ENCODE measurements at places on chromosomes 7 and 10. TPM values are rescaled to one million over a fixed set of nuclear protein-coding genes. Genes with fewer than 3 reads are reported as not detected.

The FAM180A gene
- not detected for total RNA-seq

The HHEX gene
- total RNA-seq, result 21.6 TPM

The SORCS3 gene
- total RNA-seq, result not detected

The CELF2 gene
- 0.14 TPM for total RNA-seq

The PKD1L1 gene
- total RNA-seq, result 0.05 TPM

- no peak for DNase-seq
Observed at GRCh38 chr7:82183634-82184033, 259.9 kb downstream of the CACNA2D1 start.

DNA sequence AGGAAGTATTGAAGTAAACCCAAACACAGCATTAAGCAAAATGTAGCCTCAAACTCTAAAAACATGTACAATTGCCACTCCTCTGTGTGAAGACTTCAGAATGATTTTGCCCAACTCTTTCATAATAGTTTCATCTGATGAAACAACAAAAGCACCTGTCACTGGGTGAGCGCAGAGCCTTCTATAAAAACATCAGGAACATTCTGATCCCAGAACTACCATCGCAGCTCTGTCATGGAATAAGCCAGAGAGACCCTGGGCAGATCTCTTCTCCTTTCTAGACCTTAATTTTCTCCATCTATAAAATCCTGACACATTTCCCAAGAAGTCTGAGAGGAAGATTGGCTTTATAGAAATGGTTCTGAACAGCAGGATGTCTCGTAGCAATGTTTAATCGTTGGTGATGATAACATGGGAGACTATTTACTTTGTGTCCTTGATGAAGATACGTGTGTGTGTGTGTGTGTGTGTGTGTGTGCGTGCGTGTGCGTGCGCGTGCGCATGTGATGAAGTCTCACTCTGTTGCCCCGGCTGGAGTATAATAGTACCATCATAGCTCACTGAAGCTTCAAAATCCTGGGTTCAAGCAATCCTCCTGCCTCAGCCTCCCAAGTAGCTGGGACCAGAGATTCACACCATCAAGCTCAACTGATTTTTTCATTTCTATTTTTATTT, 198.0 kb downstream of the KIAA1217 start:
- no peak for DNase-seq

- DNase-seq, result no peak
Observed at GRCh38 chr7:15403751-15404150, 158.1 kb downstream of the AGMO start.

DNA sequence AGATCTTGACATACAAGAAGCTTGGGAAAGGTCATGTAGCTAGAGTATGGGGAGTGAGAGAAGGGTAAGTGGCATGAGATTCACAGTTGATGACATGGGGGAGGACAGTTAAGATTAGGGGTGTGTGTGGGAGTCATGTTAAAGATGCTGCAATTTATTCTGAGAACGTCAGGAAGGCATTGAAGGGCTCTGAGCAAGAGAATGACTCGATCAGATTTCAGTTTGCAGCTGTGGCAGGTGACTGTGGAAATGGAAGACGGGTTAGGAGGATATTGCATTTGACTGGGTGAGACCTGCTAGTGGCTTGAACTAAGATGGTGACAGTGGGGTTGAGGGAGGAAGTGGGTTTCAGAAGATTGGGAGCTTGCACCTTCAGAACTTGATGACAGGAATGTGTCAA, 5.6 kb downstream of the CDC123 start:
- DNase-seq, result no peak

DNA sequence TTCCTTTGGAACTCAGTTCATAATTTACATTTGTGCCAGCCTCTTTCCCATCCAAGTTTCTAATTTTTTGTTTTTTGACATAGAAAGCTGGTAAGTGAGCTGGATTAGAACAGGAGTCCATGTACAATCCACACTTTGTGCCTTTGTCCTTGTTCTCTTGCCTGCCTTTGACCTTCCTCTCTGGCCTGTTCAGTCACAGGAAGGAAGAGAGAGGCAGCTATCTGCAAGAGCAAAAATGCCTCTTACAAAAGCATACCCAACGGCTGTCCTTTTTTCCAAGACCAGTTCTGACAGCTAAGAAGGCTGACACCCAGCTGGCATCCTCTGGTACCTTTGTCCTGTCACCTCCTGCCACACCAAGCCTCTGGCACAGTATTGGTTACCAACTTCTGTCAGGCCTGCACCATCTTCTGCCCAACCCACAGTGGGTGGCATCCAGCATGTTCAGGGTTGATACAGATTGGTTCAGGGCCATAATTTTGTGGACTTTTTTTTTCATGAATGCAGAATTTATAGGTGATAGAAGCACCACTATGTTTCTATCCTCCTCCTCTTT, 133.7 kb upstream of the KLF14 start:
- DNase-seq, result no peak

GRCh38 chr7:131244259-131244852, 83.3 kb upstream of the MKLN1 start:
- DNase-seq, result no peak

GRCh38 chr10:78328592-78329404, 295.1 kb downstream of the RPS24 start:
- no peak for DNase-seq

- DNase-seq, result no peak
Observed at GRCh38 chr10:63125459-63125858, 7.7 kb upstream of the NRBF2 start.

Data from NCI-H460 (cell line).